ENCODE measurements at places on chromosomes 2 and 18.

DNA sequence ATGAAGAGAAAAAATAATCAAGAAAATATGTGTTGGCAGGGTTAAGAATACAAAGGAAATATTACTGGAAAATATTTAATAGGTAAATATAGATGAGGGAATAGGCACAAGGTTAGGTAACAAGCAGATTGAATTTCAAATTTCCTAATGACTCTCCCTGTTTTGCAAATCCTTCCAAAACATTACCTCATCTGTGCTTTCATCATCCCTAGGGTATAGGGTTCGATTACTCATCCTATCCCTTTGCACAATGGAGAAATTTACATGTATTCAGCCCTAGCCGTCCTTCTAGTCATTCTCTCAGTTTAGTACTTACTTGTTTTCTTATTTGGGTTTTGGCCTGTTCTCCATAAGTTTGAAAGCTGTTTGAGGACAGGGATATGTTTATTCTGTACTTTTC, 864.6 kb upstream of the FSHR start:
- DNase-seq: no peak

- DNase-seq: no peak
Observed at GRCh38 chr18:24778810-24779418, 318.5 kb downstream of the HRH4 start.

- no peak for DNase-seq
Observed at GRCh38 chr18:45690975-45691815, 32.8 kb upstream of the SLC14A1 start.

- DNase-seq: no peak
Observed at GRCh38 chr2:20224716-20225293, at the start of gene SDC1. TSS of gene SDC1 (minus strand) at chr2:20225130. CDS start at chr2:20224867, 263 bp downstream.

DNA sequence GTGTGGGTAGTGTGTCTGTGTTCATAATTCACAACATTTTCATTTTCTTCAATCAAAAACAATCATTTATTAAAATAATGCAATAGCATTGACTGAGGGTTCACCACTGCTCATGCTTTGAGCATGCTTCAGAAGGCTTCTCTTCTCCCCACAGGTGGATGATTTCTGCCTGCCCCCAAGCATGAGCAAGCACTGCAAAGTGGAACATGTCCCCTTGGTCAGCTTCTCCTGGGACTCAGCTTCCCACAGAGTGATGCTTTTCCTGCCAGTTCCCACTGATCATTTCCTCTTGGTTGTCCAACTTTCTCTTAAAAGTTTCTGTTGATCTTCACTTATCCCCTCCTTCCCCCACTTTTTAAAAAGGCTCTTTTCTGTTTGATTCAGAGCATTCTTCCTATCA, 31.5 kb upstream of the CDH19 start:
- no peak for DNase-seq

DNA sequence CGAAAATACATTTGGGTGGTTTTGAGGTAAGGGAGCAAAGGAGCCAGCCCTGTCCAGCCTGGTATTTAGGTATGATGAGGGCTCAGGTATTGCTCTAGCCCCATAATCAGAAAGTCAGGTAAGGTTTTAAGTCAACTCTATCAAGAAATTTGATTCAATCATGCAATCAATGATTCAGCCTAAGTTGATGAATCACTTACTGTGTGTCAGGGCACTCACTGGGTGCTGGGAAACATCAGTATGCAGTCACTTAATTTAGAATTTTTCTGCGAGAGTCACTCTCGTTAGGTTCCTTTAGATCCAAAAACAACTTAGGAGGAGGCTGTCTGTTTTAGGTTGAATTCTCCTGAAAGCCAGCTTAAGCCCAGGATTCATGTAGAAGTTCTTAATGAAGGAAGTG, 17.7 kb upstream of the SERPINB2 start:
- no peak for DNase-seq

- DNase-seq: no peak
Observed at GRCh38 chr2:119155633-119156032, 2.9 kb downstream of the C1QL2 start.

DNA sequence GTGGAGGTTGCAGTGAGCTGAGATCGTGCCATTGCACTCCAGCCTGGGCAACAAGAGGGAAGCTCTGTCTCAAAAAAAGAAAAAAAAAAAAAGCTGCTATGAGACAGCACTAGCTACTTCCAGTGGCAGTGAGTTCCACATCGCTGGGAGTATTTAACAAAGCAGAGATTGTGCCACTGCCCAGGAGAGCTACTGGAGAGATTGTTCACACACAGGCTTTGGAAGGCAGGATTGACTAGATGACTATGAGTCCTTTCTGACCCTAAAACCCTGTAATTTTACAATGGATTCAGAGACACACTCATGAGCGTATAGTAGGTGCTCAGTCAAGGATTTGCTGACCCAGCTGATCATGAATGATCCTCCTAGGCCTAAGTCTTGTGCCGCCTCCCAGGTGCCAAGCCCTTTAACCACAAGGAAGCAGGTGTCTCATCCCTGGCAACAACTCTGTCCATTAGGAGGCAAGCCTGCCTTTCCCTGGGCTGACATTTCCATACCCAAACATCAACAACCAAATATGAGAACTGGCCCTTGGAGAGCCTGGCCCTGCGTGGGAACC, 45.0 kb upstream of the ODC1 start:
- no peak for DNase-seq

GRCh38 chr2:100902817-100903405, 83.0 kb downstream of the NPAS2 start:
- DNase-seq: no peak

DNA sequence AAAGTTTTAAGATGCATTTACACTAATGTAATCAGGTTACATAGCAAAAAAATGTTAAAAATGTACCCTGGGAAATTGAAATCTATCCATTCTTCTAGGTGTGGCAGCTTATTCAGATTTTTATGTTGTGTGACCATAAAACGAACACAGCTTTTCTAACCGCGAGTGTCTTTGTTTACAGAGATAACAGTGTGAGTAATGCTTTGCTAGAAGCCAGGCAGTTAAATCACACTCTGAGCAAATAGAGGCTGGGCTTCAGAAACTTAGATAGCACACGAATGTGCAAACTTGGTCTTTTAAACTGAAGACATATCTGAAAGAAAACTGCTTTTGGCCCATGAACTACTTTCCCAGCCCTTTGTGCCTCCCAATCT, 116.1 kb downstream of the SPTBN1 start:
- DNase-seq: no peak

DNA sequence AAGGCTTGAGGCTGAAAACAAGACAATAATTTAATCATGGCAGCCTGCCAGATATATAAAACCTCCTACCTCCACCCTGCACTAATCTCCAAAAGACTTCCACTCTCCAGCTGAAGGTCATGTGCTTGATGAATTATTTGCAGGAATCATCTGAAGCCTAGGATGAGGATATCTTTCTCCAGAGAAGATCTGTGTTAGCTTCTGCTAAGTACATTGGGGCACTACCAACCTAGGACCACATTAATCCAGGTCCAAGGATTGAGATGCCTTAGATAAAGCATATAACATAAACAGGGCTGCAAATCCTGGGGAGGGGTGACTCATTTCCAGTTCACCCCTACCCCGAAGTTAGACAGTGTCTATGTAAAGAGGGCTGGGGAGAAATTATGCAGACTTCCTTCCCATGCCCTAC, 80.5 kb upstream of the FRZB start:
- no peak for DNase-seq

GRCh38 chr2:190320696-190321095, 1.1 kb upstream of the HIBCH start:
- DNase-seq: no peak

DNA sequence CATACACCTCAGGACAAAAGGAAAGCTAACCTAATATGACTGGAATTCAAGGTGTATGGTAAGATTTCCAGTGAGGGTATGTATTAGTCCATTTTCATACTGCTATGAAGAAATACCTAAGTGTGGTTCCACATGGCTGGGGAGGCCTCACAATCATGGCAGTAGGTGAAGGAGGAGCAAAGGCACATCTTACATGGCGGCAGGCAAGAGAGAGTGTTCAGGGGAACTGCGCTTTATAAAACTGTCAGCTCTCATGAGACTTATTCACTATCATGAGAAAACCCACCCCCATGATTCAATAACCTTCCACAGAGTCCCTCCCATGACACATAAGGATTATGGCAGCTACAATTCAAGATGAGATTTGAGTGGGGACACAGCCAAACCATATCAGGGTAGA, 186.0 kb downstream of the PLCL1 start:
- no peak for DNase-seq

DNA sequence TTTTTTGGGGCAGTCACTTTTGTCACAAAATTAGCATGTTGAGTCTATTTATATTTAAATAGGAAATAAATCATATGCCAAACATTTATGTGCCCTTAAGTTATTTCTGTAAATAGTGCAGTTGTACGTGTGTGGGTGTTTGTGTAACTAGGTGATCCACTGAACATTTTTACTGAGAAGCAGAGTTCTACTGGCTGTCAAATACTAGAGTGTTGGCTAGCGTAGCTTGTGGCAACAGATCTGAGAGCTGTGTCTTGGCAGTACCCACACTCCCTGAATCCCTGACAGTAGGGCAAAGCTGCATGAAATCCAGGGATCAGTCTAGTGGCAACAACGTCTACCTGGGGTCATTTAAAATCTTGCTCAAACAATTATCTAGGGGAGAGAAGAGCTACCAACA, 273.1 kb upstream of the SLC8A1 start:
- no peak for DNase-seq

GRCh38 chr2:64311191-64311910, 142.6 kb upstream of the LGALSL start:
- DNase-seq: no peak

- DNase-seq: no peak
Observed at GRCh38 chr2:190382851-190383250, 25.3 kb upstream of the MFSD6 start.

GRCh38 chr2:8558956-8559355, 122.9 kb upstream of the ID2 start:
- no peak for DNase-seq

- DNase-seq: no peak
Observed at GRCh38 chr2:224190936-224191270, 151.8 kb upstream of the SERPINE2 start.

GRCh38 chr2:25275575-25275965, 66.2 kb downstream of the DNMT3A start:
- no peak for DNase-seq

GRCh38 chr18:58535340-58536201, 93.3 kb downstream of the ALPK2 start:
- peak; percentile 44 for DNase-seq

- DNase-seq: no peak
Observed at GRCh38 chr2:71945603-71945959, 202.1 kb downstream of the CYP26B1 start.

- no peak for DNase-seq
Observed at GRCh38 chr18:49274188-49274714, 186.2 kb downstream of the DYM start.
